Keratinocyte (primary cell): ENCODE measurements at places on chromosomes 3 and 15. TPM values are rescaled to one million over a fixed set of nuclear protein-coding genes. Genes with fewer than 3 reads are reported as not detected.

Gene PRR20G
- 0.05 TPM in 1 of 3 replicates, not detected in the others for polyA plus RNA-seq

Gene CCR9
- not detected in 3 replicates for polyA plus RNA-seq

Gene CGGBP1
- polyA plus RNA-seq, result 25.2 to 43.3 TPM (median 43.0 TPM) in 3 replicates

Gene C3orf70
- 0.01 TPM in 1 of 3 replicates, not detected in the others for polyA plus RNA-seq

Gene KNG1
- polyA plus RNA-seq, result 0.12 TPM in 1 of 3 replicates, not detected in the others

Gene CILP
- 0.03 TPM in 1 of 3 replicates, not detected in the others for polyA plus RNA-seq

Gene GOLGA8N
- 0.25 to 2.1 TPM (median 0.87 TPM) in 3 replicates for polyA plus RNA-seq

Gene ATP8B4
- polyA plus RNA-seq, result 0.03 to 0.15 TPM (median 0.05 TPM) in 3 replicates

Gene MST1R
- polyA plus RNA-seq, result 106 to 161 TPM (median 110 TPM) in 3 replicates

Gene ARHGAP11A
- polyA plus RNA-seq, result 2.0 to 11.3 TPM (median 7.5 TPM) in 3 replicates

DNA sequence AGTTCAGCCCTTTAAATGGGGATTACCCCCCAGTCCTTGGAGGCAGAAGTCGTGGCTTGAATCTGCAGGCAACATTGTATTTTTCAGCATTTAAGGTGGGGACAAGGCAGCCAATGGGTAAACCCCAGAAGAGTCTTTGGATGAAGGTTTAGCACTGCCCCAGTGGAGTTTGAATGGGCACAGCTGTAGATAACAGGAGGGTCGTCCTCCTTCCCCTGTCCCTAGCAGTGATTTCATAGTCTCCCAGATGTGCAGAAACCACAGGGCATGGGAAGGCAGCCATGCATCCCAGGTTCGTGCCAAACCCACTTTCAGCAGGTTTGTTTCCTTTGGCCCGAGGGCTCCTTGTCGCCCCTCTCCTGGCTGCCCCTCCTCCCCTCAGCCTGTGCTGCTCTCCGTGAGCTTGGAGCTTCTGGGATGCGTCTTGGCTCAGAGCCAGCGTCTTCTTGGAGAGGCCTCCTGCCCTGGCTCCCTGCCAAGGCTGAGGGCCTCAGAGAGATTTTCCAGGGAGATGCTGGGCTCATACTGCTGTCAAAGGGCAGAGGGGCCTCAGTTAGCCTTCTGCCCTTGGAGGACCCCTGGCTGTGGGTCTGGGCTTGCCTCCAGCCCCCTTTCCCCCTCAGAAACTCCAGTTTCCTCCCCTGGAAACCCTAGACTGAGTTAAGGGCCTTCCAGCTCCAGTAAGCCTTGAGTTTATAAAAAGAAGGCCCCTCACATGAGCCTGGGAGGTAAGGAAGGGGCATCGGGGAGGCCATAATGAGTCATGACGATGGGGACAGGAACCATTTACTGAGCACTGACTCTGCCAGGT, 48.9 kb upstream of the POLG start:
- H3K4me3 ChIP-seq, result no peak overlapping the region
- no peaks in the 10 kb centered on the region for H3K36me3 ChIP-seq
- DNase-seq, result no peak
- peaks cover 66% of the 10 kb centered on the region for H3K27me3 ChIP-seq
- H3K4me1 ChIP-seq, result peaks cover 23% of the 10 kb centered on the region

GRCh38 chr3:78613421-78613879, 1154.3 kb downstream of the ROBO1 start:
- no peaks in the 10 kb centered on the region for H3K4me1 ChIP-seq
- no peak overlapping the region for H3K4me3 ChIP-seq
- no peaks in the 10 kb centered on the region for H3K27me3 ChIP-seq

- no peaks in the 10 kb centered on the region for H3K36me3 ChIP-seq
- no peaks in the 10 kb centered on the region for H3K4me1 ChIP-seq
- no peak for DNase-seq
- H3K27ac ChIP-seq, result no peak overlapping the region
- peaks cover 40% of the 10 kb centered on the region for H3K27me3 ChIP-seq
- no peak overlapping the region for H3K4me3 ChIP-seq
Observed at GRCh38 chr15:76065793-76066192, 6.0 kb downstream of the TMEM266 start.

- peaks cover 27% of the 10 kb centered on the region for H3K4me1 ChIP-seq
- H3K36me3 ChIP-seq, result no peaks in the 10 kb centered on the region
- H3K27ac ChIP-seq, result peak overlapping the region; percentile 19
- H3K27me3 ChIP-seq, result no peaks in the 10 kb centered on the region
Observed at GRCh38 chr3:135927155-135927554, 38.4 kb upstream of the PPP2R3A start.

- no peaks in the 10 kb centered on the region for H3K36me3 ChIP-seq
- DNase-seq, result no peak
- peaks cover 11% of the 10 kb centered on the region for H3K4me1 ChIP-seq
- no peaks in the 10 kb centered on the region for H3K27me3 ChIP-seq
- H3K4me3 ChIP-seq, result no peak overlapping the region
- H3K27ac ChIP-seq, result no peak overlapping the region
Observed at GRCh38 chr15:75460646-75461045, 9.2 kb upstream of the SIN3A start.

- H3K36me3 ChIP-seq, result no peaks in the 10 kb centered on the region
- no peak overlapping the region for H3K4me3 ChIP-seq
- no peaks in the 10 kb centered on the region for H3K27me3 ChIP-seq
- no peaks in the 10 kb centered on the region for H3K4me1 ChIP-seq
- no peak for DNase-seq
Observed at GRCh38 chr3:464255-464654, 267.7 kb downstream of the CHL1 start.

DNA sequence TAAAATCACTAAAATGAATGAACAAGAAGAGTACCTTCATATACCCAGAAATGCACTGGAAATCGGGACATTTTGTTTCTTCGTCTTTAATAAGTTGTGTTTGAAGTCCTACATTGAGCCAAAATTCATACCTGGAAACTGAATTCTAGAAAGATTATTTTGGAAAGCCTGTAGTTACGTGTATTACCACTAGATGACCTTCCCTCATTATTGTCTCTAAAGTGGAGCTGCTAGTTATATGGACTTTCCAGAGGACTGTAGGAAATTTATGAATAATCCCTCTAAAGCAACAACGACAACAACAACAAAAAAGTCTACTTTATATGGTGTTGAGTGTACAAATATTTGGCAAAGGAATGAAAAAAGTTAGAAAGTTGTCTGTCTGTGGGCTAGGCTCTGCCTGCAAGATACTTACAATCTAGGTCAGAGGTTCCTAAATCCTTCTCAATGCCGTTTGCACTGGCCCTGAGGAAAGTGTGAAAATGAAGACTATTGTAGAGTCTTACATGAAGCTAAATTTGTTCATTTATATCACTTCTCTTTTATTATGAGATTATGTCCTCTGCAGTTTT, 234.8 kb upstream of the NR2E3 start:
- DNase-seq, result no peak
- H3K4me3 ChIP-seq, result no peak overlapping the region
- H3K27ac ChIP-seq, result no peak overlapping the region
- no peaks in the 10 kb centered on the region for H3K27me3 ChIP-seq

GRCh38 chr3:113966172-113966571, 18.4 kb downstream of the ZDHHC23 start:
- no peak overlapping the region for H3K27ac ChIP-seq
- H3K27me3 ChIP-seq, result no peaks in the 10 kb centered on the region
- no peaks in the 10 kb centered on the region for H3K36me3 ChIP-seq
- no peak for DNase-seq

- H3K27ac ChIP-seq, result no peak overlapping the region
- H3K36me3 ChIP-seq, result no peaks in the 10 kb centered on the region
- no peak for DNase-seq
- no peak overlapping the region for H3K4me3 ChIP-seq
Observed at GRCh38 chr3:55718074-55718473, 231.0 kb upstream of the WNT5A start.

DNA sequence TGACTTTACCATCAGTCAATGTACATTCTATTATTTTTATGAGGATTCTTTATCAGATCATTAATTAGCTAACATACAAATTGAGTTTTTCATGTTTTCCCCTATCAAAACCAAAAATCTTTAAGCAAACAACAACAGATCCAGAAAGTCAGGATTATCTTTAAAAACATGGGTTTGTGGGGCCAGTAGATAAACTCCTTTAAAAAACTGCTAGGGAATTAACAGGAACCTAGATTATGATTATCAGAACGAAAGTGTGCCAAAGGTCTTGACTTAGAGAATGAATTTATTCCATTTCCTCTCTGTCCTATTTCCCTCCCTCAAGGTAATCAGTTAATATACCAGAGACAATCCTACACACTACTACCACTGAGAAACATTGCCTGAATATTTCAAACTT, 13.2 kb upstream of the CCDC13 start:
- H3K27ac ChIP-seq, result no peak overlapping the region
- DNase-seq, result no peak
- no peak overlapping the region for H3K4me3 ChIP-seq
- no peaks in the 10 kb centered on the region for H3K27me3 ChIP-seq

DNA sequence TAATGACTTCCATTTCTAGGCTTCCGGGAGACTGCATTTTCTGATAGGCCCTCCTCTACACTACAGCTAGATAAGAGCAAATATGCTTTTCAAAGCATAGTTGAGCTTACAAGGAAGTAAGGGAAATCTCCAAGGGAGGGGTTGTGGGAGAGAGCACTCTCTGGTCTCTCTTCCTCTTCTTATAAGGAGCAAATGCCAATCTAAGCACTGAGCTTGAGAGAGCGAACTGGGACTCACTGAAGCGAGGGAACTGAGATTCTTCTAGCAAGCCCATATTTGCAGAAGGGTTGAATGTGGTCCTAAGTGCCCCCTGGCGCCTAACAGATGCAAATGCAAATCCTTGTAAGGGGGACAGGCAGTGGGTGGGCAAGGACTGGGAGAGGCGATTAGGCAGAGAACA, 164.8 kb downstream of the ERC2 start:
- DNase-seq, result no peak
- no peaks in the 10 kb centered on the region for H3K27me3 ChIP-seq
- no peaks in the 10 kb centered on the region for H3K36me3 ChIP-seq
- H3K4me3 ChIP-seq, result no peak overlapping the region
- no peak overlapping the region for H3K27ac ChIP-seq
- no peaks in the 10 kb centered on the region for H3K4me1 ChIP-seq

DNA sequence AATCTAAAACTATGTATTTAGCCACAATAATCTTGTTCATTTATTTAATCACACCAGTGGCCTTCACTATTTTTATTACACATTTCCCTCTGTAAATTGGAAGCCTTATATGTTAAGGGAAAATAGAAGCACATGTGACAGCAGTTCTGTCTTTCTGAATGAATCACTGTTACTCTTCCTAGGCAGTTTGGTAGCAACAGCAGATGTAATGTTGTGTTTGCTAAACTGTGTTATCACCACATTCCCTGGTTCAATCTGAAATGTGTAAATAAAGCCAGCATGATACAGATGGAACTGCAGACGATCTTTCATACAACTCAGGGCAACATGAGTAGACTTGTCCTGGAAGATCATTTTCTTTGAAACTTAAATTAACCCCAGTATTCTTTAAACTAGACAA, 220.1 kb downstream of the MCTP2 start:
- no peak overlapping the region for H3K4me3 ChIP-seq
- DNase-seq, result no peak
- H3K4me1 ChIP-seq, result peaks cover 5% of the 10 kb centered on the region
- no peaks in the 10 kb centered on the region for H3K36me3 ChIP-seq
